Glutamatergic neuron (in vitro differentiated cells): ENCODE measurements at places on chromosomes 5 and 9. TPM values are rescaled to one million over a fixed set of nuclear protein-coding genes. Genes with fewer than 3 reads are reported as not detected.

- peak; percentile 63 for DNase-seq
- peaks cover 4% of the 10 kb centered on the region for H3K36me3 ChIP-seq
- H3K4me1 ChIP-seq, result peaks cover 11% of the 10 kb centered on the region
- H3K27me3 ChIP-seq, result peaks cover 22% of the 10 kb centered on the region
- peak overlapping the region; percentile 82 for H3K4me3 ChIP-seq
- H3K27ac ChIP-seq, result no peak overlapping the region
Measured at GRCh38 chr9:109499631-109500410, 1.7 kb upstream of the PTPN3 start.

PRELID2 gene
- total RNA-seq, result 4.6 TPM

TPPP gene
- 44.5 TPM for total RNA-seq

CNTFR gene
- 170 TPM for total RNA-seq
